Stimulated activated CD8-positive, alpha-beta memory T cell treated with anti-CD3 and anti-CD28 coated beads, Interleukin-2, amount 100 ng/mL, for 1 hour (primary cell): ENCODE measurements at places on chromosomes 11 and 22.

DNA sequence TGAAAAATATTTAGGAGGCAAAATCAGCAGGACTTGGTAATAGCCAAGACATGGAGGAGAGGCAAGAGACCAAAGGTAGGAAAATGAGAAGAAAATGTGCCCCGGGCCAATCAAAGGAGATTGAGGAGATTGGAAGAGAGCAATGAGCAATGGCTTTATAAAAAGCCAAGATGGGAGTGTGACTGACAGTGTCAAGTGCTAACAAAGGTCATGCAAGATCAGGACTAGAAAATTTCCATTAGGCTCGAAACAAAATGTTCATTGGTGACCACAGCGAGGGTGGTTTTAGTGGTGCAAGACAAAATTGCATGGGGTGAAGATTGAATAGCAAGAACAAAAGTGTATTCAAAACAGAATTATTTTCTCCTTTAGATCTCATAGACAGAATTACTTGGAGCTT lies 45.2 kb upstream of the TBCEL start:
- no peak for DNase-seq

- no peak for DNase-seq
Observed at GRCh38 chr11:62054484-62055121, 69.2 kb upstream of the INCENP start.

DNA sequence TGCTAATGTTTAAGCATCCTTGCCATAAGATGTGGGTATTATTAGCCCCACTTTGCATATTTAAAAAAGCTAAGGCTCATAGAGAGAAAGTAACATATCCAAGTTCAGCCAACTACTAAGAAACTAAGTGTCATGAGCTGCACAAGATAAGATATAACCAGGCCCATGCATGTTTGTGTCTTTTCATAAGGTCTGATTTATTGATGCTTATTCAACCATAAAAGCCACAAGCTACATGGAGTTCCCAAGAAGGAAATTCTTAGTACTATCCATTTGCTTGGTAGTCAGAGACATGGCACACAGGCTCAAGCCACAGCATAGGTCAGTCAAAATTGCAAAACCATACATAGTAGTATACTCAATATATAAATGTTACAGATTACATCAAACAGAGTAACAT lies 488.5 kb downstream of the SOX6 start:
- no peak for DNase-seq

DNA sequence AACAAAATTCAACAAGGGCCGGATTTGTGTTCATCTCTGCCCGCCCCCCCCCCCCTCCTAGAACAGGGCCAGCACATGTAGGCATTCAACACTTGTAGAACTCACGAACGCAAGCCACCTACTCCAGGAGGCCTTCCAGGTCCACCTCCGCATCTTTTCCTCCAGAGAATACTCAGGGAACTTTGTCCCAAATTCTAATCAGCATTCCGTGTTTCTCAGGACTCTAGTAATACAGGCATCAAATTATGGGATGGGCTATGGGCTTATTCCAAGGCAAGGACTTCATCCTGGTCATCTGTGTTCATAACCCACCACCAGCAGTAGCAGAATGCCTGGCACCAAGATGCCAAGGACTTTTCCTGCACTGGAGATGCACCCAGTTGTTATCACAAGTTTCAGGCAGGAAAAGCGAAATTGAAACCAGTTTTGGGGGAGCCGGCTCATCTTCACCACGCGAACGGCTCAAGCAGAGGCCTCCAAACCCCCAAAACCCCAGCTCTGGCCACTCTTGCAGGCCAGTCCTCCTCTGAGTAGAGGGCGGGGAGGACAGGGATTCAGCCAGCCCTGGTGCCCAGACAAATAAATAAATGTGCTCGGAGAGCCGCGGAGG lies 462 bp downstream of the UBE2L6 start:
- DNase-seq = peak; percentile 6

DNA sequence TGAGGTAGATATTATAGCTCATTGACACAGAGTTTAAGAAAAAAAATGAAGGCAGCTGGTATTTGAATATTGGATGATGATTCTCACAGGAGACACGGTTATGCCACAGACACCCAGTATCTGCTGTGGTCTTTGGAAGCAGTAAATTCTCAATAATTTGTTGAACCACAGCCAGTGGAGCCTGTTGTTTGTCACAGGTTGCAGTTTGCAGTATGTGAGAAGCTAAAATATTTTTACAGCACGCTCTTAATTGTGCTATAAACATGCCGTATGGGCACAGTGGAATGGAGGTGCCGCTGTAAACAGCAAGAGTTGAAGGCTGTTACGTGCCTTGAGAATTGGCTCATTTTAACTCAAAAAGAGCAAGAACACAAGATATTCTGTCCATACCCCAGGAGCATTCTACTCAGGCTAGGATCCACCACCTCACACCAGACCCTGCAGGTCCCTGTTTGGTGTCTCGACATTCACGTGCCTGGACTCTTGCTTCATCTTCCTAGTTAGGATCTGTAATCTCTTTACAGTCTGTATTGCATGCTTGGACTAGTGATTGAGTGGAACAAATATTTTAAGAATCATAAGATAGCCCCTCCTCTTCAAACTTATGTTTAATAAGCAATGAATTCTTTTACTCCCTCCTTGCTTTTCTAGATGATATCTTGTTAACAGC lies 94.7 kb upstream of the GAL start:
- no peak for DNase-seq

DNA sequence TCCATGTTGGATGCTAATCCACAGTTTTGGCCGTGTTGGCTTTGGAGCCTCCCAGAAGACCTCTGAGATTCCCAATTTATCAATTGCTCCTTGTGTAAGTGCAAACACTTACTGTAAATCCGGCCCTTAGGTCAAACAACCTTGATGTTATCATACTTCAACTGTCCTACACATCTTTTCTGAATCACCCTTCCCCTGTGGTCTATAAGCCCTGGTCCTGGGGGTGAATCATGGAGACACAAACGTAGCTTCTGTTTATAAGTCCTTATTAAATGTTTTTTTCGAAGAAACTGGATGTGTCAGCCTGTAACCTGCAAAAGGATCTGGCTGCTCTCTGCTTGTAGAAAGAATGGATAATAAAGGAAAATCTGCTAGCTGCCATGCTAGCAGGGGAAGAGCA lies 1.7 kb upstream of the IL10RA start:
- DNase-seq = no peak

DNA sequence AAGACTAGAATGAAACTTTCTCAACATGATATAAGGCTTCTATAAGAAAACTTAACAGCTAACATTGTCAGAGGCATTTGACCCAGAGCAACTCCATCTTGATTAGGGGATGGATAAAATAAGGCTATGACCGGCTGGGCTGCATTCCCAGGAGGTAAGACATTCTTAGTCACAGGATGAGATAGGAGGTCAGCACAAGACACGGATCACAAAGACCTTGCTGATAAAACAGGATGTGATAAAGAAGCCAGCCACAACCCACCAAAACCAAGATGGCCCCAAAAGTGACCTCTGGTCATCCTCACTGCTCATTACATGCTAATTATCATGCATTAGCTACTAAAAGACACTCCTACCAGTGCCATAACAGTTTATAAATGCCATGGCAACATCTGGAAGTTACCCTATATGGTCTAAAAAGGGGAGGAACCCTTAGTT lies 135.2 kb downstream of the TTC28 start:
- no peak for DNase-seq

- DNase-seq = no peak
Observed at GRCh38 chr11:77173494-77173893, 45.4 kb downstream of the MYO7A start.

DNA sequence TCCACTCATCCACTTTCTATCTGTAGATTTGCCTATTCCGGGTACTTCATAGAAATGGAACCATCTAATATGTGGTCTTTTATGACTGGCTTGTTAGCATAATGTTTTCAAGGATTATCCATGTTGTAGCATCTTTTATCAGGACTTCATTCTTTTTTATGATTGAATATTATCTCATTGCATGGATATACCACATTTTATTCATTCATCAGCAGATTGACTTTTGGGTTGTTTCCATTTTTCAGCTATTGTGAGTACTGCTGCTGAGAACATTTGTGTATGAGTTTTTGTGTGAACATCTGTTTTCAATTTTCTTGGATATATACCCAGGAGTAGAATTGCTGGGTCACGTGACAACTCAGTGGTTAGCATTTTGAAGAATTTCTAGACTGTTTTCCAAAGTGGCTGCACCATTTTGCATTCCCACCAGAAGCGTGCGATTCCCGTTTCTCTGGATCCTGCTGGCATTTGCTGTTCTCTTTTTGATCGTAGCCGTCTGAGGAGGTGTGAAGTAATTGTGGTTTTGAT lies 8.9 kb downstream of the DERL3 start:
- DNase-seq = no peak

DNA sequence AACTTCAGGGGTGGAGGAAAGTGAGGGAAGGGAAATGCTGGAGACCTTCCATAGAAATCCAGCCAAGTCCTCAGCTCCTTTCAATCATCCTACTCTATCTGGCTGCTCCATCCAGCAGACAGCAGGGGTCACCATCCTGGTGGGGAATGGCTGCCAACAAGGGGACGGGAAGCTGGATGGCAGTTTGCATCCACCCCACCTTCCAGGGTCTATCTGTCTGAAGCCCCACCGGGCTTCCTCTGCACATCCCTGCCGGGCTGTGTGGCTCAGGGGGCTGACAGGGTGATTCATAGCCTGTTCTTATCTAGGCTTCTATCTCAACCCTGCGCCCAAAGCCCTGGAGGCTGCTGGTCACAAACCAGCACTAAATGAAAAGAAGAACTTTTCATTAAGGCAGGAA lies 1.1 kb downstream of the SYTL2 start:
- no peak for DNase-seq
